ENCODE measurements at places on chromosomes 6 and 20.

- no peak for DNase-seq
These were observed 14.5 kb downstream of the REV3L start for GRCh38 chr6:111468329-111469012.

GRCh38 chr6:154996016-154996590 is 988 bp downstream of the TIAM2 start:
- DNase-seq = no peak

DNA sequence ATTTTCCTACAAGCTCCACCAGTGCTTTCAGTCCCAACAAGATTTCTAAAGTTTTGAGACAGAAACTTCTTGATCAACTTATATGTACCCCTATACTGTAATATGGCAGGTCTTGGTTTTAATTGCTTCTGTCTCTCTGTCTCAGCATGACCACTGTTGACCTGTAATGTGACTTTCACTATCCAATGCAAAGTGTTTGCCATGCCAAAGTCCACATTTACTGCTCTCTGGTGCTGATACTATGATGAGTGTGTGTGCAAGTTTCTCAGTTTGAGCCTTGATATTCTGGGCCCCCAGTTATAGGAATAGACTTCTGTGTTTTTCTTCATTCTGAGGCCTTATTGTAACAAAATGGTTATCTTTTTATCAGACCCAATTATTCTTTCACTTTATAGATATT is 45.8 kb downstream of the OR2J2 start:
- no peak for DNase-seq

DNA sequence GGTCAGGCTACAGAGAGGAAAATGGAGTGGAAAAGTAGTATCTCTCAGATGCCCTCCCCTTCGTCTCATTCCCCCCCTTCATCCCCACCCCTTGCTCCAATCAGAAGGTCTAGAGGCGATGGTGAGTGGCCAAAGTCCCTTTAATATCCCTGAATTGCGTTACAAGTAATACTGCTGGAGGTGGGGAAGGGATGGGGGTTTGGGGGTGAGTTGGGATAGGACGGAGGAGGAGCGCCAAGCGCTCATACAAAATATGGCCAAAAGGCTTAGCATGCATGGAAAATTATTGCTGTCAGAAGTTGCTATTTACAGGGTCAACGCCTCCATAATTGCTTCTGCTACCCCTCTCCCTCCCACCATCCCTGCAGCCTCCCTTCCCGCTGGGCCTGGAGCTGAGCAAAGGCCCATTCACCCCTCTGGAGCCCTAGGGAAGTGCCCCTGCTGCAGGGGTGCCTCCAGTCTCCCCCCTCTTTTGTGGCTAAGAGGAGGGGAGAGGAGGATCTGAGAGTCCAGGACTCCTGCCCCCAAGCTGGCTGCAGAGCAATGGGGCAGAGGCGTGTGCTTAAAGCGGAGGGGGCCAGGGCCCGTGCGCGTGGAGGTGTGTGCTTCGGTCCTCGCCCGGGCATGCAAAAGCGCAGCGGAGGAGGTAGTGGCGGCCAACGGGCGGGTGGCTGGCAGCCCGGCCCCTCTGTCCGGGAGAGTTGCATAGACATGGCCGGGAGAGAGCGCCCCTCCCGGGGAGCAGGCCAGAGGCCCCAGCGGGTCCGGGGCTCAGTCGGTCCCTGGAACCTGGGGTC is 8.7 kb upstream of the SRXN1 start:
- no peak for DNase-seq

- no peak for DNase-seq
These were observed 117.4 kb downstream of the TBC1D32 start for GRCh38 chr6:121216928-121217327.

GRCh38 chr6:13572240-13572639 is 2.2 kb upstream of the SIRT5 start:
- DNase-seq = no peak

- no peak for DNase-seq
These were observed 110.1 kb upstream of the SIM1 start for GRCh38 chr6:100574836-100575235.

DNA sequence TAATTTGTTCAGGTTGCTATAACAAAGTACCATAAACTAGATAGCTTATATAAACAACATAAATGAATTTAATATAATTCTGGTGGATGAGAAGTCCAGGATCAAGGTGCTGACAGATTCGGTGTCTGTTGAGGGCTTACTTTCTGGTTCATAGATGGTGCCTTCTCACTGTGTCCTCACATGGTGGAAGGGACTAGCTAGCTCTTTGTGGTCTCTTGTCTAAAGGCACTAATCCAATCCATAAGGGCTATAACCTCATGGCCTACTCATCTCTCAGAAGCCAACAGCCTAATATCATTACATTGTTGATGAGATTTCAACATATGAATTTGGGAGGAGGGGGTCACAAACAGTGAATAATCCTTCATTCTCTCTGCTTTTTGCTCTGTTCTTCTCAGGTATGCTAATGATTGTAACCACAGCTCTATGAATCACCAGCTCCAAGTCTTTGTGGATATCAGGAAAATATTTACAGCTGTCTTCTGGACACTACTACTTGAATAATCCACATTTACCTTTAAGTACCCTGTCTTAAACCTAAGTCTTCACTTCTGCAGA is 122.3 kb downstream of the NKAIN2 start:
- DNase-seq = no peak

- DNase-seq = no peak
These were observed 2.5 kb downstream of the PPDPF start for GRCh38 chr20:63522981-63523611.

DNA sequence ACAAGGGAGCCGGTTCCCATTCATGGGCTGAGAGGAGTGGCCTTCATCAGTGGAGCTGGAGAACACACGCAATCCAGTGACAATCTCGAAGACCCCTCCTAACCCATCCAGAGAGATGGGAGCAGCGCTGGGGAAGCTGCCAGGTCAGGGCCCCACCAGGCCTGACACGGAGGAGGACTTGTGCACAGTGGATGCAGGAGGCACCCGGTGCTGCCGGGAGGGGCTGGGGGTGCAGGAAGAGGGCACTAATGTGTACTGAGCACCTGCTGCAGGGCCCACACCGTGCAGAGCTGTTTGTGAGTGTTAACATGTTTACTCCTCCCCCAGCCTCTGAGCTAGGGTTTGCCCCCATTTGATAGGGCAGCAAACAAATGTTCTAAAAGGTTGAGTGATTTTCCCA is 43.8 kb upstream of the GPR6 start:
- no peak for DNase-seq

GRCh38 chr6:6357530-6357929 is 37.1 kb upstream of the F13A1 start:
- DNase-seq = no peak

DNA sequence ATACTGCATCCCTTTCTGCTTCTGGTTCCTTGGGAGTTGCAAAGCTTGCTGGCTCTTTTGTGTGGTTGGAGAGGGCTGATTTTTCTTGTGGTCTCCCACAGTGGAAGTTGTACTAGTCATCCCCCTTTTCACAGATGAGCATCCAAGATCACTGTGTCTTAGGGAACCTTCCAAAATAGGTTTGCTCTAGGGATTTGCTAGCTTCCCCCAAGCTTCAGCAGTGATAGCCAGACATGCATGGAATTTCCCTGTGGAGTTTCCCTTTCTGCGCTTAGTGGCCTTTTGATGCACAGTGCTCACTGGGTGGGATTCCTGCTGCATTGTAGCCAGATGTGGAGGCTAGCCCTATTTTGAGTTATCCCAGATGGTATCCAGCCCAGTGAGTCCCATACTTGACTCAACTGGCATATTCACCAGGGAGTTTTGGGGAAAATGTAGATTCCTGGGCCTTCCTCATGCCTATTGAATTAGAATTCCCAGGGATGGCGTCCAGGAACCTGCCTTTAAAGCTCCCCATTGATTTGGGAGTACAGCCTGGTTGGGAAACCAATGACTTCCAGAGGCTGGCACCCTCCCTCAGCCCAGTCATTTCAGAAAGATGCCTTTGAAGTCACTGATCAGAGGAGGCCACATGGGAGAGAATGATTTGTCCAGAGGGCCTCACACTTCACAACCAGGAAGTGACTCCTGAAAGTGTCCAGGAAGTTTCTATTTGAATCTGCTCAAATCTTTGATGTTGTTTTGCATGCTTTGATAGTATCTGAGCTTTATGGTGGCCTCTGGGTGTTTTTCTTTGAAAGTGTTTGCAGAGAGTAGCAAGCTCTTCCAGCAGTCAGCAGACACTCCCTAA is 25.9 kb downstream of the PPARD start:
- DNase-seq = peak; percentile 83

GRCh38 chr6:13992417-13993055 is 67.8 kb downstream of the RNF182 start:
- DNase-seq = no peak

- no peak for DNase-seq
These were observed 28.1 kb upstream of the RALGAPA2 start for GRCh38 chr20:20740541-20740940.

DNA sequence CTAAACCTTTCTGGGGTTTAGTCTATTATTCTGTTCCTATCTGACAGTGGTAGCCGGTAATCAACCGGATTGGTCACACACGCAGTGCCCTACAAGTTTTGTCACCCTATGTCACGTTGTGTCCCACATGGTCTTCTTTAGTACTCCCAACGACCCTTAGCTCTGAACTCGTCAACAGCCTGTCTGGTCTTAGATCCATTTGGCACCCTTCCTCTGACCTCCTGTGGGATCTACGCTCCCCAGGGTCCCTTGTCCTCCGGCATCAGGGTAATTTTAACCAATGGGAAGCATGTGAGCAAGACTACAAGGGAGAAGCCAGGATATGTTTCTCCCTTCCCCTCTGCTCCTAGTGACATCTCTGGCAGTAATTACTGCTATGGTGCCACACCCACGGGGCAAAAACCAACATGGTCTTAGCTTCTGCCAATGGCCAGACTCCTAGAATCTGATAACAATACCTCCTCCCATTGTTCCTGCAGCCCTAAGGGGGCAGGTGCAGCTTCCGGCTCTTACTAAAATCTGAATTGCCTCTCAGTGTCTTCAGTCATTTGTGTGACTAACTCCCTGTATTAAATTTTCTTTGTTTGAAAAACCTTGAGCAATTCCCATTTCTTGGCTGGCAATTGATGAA is 56.6 kb downstream of the MAFB start:
- DNase-seq = no peak

GRCh38 chr6:106417572-106418147 is 57.1 kb downstream of the CRYBG1 start:
- no peak for DNase-seq

DNA sequence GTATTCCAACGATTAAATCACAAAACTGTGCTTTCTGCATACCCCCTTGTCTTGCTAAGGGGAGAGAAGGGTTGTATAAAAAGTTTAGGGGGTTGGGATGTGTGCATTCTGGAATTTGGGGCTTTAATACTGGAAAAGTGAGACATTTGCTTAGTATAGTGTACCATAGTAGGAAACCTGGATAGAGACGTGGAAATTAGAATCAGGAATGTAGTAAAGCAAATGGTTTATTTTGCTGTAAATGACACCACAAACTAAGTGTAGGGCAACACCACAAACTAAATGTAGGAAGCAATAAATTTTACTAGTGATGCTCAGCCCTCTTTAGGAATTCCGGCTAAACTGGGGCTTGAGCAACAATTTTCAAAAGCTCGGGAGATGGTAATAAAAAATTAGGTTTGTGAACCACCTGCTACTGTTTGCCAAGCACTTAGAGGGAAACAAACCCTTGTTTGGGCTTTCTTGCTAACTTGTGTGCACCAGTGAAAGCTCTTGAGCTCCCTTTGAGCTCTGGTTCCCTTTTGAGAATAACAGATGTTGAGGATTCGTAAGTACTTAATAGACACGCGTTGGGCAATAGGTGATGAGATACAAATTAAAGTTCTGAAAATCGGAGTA is 13.8 kb downstream of the BRD2 start:
- DNase-seq = no peak

- DNase-seq = no peak
These were observed 241.1 kb upstream of the TSHZ2 start for GRCh38 chr20:52731093-52731492.

DNA sequence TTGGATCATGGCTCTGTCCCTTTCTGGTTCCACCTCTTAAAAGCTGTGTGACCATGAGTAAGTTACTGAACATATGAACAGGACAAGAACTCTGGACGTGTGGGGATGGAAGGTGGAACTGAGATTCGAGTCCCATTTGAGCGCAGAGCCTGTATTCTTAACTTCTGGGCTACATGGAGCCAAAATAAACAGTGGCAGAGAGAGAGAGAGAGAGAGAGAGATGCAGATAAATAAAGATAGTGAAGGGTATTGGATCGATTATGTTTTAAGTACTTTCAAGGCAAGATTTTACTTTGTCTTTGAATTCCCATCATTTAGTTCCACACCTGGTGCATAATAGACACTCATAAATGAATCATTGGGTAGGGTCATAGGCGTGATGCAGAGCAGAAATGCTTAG is 39.7 kb downstream of the SLC35D3 start:
- DNase-seq = no peak

- DNase-seq = no peak
These were observed 121.3 kb upstream of the NHSL1 start for GRCh38 chr6:138620630-138621029.

GRCh38 chr20:63831646-63831992 is 555 bp upstream of the ZBTB46 start:
- no peak for DNase-seq

- DNase-seq = no peak
These were observed 194.3 kb upstream of the MARCKS start for GRCh38 chr6:113662688-113663333.

- peak; percentile 36 for DNase-seq
These were observed 56.4 kb downstream of the ADTRP start for GRCh38 chr6:11722220-11722619.

GRCh38 chr20:62787321-62787720 is 9.0 kb upstream of the MRGBP start:
- DNase-seq = no peak

DNA sequence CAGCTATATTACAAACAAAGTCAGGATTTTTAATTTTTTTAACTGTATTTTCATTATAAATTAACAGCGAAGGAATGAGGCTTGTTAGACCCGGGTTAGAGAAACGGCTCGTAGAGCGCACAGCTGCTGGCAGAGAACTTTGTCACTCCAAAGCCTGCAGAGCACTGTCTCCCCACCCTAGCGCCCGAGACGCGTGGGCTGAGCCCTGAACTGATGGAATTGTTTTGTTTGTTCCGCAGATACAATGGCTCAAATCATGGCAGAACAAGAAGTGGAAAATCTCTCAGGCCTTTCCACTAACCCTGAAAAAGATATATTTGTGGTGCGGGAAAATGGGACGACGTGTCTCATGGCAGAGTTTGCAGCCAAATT is 810 bp downstream of the LAMP5 start:
- DNase-seq = no peak

GRCh38 chr6:14822012-14822553 is 423.8 kb upstream of the JARID2 start:
- no peak for DNase-seq

DNA sequence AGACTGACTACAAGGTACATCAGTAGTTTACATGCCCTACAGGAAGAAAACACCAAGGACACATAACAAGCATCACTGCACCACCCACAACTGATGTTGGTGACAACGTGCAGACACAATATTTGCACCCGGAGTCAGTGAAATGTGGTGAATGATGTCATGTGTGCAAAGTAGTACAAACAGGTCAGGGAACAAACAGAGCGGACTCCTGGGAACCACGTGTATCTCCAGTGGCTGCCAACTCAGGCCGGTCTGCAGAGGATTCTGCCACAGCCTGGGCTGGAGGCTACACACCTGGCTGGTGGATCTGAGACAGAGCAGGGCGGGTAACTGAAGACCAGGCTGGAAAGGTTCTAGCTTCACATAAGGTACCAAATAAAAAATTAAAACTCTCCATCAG is 28.2 kb upstream of the RPS6KA2 start:
- DNase-seq = no peak

GRCh38 chr6:166554316-166554715 is 32.2 kb downstream of the RAMACL start:
- DNase-seq = no peak
